ENCODE measurements at places on chromosomes 3 and 15.
A peak's percentile ranks its signal among the peaks of the same experiment; 100 is the strongest.

GRCh38 chr3:71809321-71810026 is 24.5 kb upstream of the PROK2 start:
- DNase-seq, result peak; percentile 44

GRCh38 chr3:151199554-151200438 is 3.2 kb downstream of the GPR171 start:
- DNase-seq, result no peak

DNA sequence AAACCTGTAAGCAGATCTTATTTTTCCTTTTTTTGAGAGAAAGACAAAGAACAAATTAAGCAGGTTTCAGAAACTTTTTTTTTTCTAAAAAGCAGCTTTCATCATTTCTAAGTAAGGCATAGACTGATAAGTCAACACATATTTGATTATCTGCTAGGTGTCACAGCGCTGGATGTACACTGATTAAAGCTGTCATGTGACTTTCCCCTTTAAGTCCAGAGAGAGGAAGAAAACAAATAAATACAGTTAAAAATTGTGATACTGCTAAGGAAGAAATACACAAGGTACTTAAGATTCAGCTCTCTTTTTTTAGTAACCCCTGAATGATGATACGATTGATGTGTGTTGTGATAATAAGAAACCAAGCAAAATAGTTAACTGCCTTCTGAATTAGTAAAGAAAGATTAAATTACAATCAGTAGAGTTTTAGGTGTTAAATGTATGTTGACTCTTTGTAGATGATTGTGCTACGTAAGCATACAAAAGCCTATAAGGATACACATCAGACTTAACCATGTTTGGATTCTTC is 2.8 kb downstream of the GLCE start:
- no peak for DNase-seq

GRCh38 chr15:92682741-92683510 is 27.4 kb upstream of the FAM174B start:
- peak; percentile 64 for DNase-seq

- no peak for DNase-seq
Observed at GRCh38 chr3:88013592-88013991, 45.2 kb downstream of the CGGBP1 start.

- DNase-seq, result no peak
Observed at GRCh38 chr15:83764201-83764838, 110.4 kb downstream of the ADAMTSL3 start.

- no peak for DNase-seq
Observed at GRCh38 chr3:47340866-47341265, 40.0 kb upstream of the PTPN23 start.

GRCh38 chr15:80468796-80469195 is 64.6 kb downstream of the ARNT2 start:
- DNase-seq, result no peak
